C1 segment of cervical spinal cord (tissue), 14 donors: ENCODE measurements at places on chromosomes 6 and 20.

DNA sequence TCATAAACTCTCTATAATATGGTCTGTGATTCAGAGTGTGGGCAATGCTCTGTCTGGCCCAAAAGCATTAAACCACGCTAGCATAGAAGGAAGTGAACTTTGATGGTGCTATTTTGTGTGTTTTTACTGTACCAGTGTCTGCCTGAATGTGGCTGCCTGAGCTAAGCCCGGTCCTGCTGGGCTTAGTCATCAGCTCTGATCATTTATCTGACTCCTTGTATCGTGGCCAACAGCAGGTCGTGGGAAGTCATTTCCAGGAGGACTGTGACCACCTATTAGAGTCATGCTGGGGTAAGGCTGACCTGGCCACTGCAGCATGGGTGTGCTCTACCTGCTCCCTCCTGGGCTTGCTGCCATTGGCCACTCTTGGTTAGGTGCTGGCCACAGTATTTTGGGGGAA is 239.1 kb upstream of the CEP162 start:
- DNase-seq: no peak

- no peak for DNase-seq
Measured at GRCh38 chr6:45222380-45222779, 105.8 kb upstream of the RUNX2 start.

DNA sequence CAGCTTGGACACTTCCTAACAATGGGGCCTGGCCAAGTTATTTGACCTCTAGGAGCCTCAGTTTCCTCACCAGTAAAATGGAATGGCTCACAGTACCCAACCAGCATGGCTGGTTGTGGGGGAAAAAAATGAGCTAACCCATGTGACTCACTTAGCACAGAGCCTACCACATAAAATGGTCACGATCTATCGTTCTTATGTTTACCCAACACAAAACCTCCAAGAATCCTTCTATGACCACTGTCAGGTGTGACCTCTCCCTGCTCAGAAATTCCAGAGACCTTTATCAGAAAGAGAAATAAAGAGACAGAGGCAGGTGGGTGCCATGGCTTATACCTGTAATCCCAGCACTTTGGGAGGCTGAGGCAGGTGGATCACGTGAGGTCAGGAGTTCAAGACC is 39.4 kb downstream of the BPIFB1 start:
- DNase-seq: no peak

- no peak for DNase-seq
Measured at GRCh38 chr6:157135691-157136090, 187.6 kb downstream of the TMEM242 start.

DNA sequence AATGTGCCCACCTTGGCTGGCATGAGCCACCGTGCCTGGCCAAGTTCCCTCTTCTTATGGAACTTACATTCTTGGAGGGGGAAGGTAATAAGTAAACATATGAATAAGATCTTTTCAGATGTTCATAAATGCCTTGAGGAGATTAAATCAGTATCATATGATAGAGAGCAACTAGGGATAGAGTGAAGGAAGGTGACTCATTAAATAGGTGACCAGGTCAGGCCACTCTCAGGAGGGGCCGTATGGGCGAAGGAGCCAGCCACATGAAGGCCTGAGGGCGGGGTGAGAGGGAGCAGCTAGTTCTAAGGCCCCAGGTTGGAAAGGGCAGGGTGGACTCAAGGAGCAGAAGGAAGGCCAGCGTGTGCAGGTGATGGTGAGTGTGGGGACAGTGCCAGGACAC is 91.1 kb downstream of the UST start:
- DNase-seq: no peak

DNA sequence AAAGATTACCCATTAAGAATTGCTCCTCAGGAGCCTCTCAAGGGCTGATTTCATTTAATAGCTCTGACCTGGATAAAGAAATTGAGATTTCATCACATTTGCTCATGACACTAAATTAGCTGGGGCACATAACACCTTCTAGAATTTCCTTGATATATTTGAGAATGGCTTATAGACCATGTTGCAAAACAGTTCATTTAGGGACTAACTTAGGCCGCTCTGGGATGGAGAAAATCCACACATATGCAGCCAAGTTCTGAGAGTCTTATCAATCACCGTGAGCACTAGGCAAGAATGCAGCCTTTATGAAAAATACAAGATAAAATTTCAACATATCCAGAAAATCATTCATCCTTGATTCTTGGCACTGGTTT is 91.0 kb upstream of the MCHR2 start:
- no peak for DNase-seq

DNA sequence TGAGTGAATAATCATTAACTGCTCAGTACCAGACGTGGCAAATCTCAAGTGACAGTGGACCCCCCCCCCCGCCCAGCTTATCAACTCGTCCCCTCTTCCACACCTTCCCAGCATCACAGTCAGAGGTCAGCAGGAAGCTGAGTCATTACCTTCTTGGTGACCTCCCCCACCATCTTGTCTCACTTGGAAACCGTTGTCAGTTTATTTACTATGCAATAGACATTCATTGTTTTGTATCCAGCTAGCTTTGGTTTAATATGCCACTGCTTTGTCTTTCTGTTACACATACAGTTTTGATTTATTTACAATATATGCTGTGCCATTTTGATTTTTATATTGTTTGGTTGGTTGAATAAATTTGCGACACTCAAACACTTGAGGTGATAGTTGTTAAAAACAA is 158.1 kb downstream of the QKI start:
- no peak for DNase-seq

DNA sequence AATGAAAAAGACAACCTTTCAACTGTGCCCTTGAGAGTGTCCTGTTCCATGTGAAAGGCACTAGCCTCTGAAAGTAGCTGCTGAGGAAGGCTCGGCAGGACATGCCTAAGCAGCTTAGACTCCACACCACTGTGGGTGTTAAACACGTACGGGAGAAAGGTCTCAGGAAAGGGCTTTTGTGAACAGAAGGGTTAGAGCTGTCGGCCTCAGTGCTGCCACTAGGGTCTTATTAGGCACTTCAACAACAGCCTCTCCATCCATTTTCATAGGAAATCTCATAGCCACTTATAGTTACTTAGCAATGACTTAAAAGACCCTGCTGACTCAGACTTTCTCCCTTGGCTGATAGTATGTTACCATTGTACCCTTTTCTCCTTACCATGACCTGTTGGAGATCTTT is 662.8 kb downstream of the TBC1D32 start:
- no peak for DNase-seq

DNA sequence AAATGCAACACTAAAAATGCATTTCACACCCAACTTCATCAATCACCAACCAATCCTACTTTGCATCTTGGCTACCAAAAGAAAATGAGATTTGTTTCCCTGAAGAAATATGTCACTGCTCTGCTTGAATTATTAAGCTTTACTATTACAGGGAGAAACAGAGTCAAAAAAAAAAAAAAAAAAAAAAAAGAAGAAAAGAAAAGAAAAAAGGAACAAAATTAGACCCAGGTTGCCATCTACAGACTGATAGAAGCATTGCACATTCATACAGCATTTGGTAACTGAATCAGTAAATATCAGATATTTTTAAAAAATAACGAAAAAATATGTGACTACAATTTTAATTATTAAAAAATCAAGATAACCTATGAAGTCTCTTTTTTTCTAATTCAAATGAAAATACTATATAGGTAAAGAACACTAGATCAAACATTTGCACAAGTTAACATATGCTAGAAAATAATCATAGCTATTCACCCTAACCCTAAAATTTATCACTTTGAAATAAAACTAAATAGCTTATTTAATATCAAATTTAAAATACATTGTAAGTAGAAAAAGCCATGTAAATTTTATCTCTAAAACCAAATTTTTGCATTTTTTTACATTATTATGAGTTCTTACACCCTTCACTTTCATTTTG is 83.3 kb downstream of the DCDC2 start:
- no peak for DNase-seq

- DNase-seq: no peak
Measured at GRCh38 chr20:48411919-48412522, 415.8 kb downstream of the PREX1 start.

DNA sequence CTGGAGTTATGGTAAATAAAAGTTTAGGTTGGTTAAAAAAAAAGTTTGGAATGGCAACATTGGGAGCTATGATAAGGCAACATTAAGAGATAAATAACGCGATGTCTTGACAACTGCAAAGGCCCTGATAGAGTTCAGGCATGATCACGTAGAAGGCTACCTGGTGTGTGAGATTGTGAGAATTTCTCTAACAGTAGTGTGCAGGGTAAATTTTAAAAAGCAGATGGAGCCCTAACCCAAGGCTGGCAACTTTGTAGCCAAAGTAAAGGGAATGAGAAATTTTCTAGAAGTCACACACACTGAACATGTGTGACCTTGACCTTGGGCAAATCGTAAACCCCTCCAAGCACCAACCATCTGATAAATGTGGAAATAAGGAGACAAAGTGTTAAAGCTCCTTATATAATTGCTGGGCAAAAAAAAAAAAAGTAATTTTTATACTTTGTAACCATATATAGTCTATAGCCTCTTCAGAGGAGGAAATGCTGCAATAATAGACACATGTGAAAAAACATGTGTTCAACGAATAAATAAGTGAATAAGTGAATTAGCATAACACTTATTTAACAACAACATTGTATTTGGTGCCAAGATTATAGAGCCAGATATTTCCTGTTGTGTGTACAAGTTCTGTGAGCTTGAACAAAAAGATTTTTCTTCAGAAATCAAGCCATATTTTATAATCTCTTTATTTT is 18.2 kb downstream of the KCNQ5 start:
- DNase-seq: no peak

DNA sequence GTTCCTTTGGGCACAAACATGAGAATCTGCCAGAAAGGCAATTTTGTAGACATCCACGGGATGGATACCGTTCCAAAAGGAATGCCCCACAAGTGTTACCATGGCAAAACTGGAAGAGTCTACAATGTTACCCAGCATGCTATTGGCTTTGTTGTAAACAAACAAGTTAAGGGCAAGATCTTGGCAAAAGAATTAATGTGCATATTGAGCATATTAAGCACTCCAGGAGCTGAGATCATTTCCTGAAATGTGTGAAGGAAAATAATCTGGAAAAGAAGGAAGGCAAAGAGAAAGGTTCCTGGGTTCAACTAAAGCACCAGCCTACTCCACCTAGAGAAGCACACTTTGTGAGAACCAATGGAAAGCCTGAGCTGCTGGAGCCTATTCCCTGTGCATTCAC is 103.9 kb upstream of the ARG1 start:
- no peak for DNase-seq

DNA sequence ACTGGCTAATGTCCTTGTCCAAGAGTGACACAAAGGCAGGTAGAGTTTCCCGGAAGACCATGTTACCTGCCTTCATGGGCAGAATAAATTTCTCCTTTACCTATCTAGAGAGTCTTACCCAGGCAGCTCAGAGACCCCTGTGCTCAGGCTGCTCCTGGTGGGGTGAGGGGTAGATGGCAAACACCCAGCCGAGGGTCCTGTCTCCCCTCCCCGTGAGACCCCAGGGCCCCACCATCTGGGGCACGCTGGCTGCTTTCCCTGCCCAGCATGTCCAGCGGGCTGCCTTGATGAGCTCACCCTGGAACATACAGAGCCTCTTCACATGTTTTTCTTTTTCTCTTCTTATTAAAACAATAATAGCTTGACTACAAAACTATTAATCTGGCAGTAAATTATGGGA is 116.5 kb downstream of the EDN3 start:
- no peak for DNase-seq

DNA sequence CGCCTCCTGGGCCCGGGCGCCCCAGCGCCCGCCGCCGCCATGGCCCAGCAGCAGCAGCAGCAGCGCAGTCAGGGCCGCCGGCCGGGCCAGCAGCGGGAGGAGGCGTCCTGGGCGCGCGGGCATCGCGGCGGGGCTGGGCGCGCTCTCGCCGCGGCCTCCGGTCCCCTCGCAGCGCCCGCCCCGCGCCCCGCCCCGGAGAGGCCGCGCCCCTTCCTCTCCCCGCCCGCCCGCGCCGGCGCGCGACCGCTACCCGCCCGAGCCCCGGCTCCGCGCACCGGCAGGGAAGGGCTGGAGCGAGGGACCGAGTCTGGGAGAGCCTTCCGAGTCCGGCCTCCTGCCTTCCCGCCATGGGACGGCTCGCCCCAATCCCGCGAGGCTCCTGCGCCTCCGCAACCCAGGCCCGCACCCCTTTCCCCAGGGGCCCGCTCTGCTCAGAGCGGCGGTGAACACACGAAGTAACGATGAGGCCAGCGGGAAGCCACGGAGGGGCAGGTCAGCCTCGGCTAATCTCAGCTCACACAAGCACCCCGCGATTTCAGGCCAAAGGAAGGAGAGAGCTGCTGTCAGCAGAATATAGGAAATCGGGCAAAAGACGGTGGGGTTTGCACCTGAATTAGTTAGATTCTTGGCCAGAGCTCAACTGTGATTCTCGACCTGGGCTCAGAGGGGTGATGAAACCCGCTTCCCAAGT is at the start of gene TXNDC5:
TXNDC5 (minus strand) TSS at position 135 of the 691 bp plus-strand sequence; CDS start at position 123, 12 bp downstream.
- peak; percentile 64 for DNase-seq

DNA sequence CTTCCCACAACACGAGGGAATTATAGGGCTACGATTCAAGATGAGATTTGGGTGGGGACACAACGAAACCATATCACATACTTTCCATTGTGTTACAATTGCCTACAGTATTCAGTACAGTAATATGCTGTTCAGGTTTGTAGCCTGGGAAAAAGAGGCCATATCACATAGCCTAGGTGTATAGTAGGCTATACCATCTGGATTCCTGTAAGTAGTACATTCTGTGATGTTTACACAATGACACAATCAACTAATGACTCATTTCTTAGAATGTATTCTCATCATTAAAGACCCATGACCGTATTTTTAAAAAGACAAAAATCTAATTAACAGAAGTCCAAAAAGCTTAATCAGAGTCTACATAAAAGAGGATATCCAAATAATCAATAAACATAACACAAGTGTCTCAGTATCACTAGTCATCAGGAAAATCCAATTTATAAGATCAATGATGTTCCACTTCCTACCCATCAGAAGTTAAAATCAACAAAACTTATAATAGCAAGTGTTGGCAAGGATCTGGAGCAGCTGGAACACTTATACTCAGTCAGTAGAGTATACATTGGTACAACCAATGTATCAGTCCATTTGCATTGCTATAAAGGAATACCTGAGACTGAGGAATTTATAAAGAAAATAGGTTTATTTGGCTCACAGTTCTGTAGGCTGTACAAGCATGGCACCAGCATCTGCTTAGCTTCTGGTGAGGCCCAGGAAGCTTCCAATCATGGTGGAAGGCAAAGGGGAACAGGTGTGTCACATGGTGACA is 215.9 kb downstream of the CLVS2 start:
- DNase-seq: no peak

- no peak for DNase-seq
Measured at GRCh38 chr20:19996917-19997316, 20.2 kb upstream of the NAA20 start.

DNA sequence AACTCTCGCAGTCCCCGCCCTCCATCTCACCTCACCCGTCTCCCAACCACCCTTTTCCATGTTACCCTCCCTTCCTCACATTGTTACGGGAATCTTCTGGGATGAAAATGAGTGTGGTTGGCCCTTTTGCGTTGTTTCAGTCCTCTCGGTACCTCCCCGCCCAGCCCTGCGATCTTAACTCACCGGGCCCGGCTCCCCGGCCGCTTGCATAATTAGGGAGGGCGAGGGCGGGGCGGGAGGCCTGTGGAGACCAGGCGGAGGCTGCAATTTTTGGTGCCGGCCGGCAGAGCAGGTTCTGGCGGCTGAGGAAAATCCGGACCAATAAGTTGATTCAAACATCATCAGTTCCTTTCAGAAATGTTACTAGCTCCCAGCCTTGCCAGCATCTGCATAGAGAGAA is 25.2 kb downstream of the TFAP2B start:
- no peak for DNase-seq

- no peak for DNase-seq
Measured at GRCh38 chr6:81572020-81572419, 180.5 kb downstream of the TENT5A start.

GRCh38 chr6:72245565-72245964 is 359.2 kb downstream of the RIMS1 start:
- DNase-seq: no peak
